Activated naive CD8-positive, alpha-beta T cell treated with anti-CD3 and anti-CD28 coated beads, Interleukin-2, amount 50 U/mL, for 24 hours (primary cell): ENCODE measurements at places on chromosomes 16 and 17.

GRCh38 chr16:2022723-2023091, 3.1 kb downstream of the NPW start:
- no peak for DNase-seq

GRCh38 chr16:89071686-89072547, 21.7 kb upstream of the ACSF3 start:
- no peak for DNase-seq

- DNase-seq = no peak
Measured at GRCh38 chr16:73482310-73482709, 434.4 kb upstream of the ZFHX3 start.

DNA sequence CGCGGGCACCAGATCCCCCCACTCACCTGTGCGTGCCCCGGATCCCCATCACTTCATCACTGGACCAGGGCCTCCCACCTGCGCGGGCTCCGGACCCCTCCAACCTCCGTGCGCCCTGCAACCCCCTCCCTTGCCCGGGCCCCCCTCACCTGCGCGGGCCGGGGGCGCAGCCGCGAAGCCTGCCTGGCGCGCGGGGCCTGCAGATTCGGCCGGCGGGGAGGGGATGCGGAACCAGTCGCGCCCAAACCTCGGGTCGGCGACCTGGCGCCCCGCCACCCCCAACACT, 202 bp downstream of the CEP131 start:
- DNase-seq = no peak

DNA sequence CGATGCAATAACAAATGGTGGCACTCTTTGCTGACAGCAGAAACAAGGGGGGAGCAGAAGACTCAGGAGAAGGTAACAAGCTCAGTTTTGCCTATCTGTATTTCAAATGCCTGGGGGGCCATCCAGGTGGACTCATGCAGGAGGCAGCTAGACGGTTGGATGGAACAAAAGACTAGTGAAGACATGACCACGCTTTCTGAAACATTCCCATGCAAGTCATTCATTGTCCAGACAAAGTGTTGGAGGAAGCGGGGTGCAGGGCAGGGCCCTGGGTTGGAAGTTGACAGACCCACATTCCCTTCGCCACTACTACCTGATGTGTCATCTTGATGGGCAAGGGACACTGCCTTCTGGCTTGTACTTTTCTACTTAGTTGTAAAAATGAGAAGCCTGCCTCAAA, 29.8 kb upstream of the CRYBA1 start:
- DNase-seq = no peak

DNA sequence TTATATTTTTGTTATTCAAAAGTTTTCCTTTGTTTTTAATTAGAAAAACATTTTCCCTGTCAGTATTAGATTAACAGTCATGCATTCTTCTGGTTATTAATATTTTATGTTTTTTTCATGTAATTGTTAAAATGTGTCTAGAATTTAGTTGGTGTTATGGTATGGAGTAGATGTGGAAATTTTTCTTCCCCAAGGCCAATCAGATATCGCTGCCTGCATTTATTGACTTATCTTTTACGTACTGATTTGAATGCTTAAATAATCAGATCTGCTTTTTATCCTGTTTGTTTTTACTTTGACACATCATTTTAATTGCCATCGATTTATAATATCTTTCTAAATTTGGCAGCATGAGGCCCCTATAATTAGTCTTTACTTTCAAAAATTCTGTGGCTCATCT, 13.6 kb downstream of the FTO start:
- DNase-seq = no peak

GRCh38 chr17:19756546-19756945, 8.4 kb upstream of the ALDH3A1 start:
- DNase-seq = no peak

DNA sequence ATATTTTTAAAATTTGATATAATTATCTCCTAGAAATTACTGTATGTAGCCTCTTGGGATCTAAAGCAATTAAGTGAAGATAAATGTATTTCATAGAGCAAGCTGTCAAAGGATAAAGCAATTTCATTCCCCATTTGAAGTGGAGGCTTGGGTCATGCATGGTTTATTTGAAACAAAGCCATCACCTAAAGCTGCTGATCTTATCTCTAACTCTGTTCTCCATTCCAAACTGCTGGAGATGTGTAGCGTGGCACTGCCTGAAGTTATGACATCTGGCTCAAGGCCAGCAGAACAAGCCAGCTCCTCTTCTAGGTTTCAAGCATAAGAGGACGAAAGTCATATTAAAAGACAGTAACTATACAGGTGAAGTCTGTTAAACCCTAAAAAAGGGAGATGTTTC, 83.9 kb downstream of the HIC1 start:
- DNase-seq = no peak

- peak; percentile 81 for DNase-seq
Measured at GRCh38 chr16:1543085-1543896, 9.8 kb downstream of the TMEM204 start.

GRCh38 chr16:82185012-82185411, 15.0 kb upstream of the MPHOSPH6 start:
- no peak for DNase-seq

DNA sequence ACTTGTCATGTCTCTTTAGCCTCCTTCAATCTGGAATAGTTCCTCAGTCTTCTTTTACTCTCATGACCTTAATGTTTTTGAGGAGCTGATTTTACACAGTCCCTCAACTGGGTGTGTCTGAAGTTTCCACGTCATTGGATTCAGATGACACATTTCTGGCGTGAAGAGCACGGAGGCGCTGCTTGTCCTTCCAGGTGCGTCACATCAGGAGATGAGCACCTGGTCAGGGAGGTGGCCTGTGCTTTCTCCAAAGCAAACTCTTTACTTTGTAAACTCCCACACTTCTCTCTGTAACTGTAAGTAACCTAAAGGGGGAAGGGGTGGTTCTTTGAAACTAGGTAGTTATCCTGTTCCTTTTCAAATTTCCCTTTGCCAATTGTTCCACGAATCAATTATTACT, 52.5 kb upstream of the MNT start:
- no peak for DNase-seq

DNA sequence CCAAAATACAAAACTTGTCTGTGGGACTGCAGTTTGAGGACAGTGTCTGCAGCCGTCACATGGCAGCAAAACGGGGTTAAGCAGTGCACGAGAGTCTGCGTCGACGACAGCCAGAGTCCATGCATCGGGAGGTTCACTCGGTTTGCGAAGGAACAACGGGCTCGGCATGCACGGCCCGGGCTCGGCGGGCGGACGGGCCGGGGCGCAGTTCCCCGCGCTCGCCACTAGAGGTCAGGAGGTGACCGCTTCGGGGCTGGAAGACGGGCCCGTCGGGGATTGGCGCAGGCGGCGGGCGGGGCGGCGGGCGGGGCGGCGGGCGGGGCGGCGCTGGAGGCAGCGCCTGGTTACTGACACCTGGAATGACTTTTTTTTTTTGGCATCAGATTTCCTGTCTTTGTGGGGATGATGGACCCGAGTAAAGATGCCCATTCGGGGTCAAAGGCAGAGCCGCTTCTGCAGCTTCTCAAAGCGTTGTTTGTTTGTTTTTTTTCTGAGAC, 6.5 kb downstream of the SCGB1C2 start:
- peak; percentile 90 for DNase-seq

- no peak for DNase-seq
Measured at GRCh38 chr17:30545024-30545423, 67.8 kb downstream of the GOSR1 start.

DNA sequence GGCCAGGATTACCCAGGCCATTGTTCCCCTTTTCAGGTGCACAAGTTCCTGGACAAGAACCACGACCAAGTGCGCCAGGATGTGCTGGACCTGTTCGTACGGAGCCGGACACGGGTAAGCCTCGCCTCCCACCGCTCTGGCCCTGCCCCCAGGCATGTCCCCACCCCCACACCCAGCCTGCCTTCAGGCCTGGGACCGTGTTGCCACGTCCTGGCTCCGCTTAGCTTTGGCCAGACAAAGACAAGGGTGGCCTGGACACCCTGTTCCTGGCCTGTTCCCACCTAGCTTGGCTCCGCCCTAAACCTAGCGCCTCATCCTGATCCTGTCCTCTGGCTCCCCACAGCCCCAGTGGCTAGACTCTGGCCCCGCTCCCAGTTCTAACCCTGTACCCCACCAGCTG, 30.9 kb downstream of the MYO15A start:
- no peak for DNase-seq

GRCh38 chr17:49218941-49219913, 8.7 kb downstream of the ABI3 start:
- DNase-seq = peak; percentile 66

DNA sequence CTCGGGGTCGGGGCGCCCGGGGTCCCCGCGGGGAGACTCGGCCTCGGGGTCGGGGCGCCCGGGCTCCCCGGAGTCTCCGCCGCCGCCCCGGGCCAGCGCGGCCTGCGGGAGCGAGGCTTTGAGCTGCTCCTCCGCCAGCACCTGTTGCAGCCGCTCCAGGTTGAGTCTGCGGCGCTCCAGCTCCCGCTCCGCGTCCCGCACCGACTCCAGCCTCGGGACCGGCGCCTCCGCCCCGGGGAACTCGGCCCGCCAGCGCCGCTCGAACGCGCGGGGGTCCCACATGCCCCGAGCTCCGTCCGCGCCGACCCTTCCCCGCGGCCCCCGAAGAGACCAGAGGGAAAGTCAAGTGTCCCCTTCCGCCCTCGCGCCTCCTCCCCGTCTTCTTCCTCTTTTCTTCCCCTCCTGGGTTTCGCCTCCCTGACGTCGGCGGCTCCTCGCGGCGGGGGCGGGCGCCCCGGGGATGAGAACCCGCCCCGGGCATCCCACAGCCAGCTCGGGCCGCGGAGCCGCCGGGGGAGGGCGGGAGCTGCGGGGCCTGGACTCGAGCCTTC, 40.8 kb upstream of the BHLHA9 start:
- peak; percentile 57 for DNase-seq

- no peak for DNase-seq
Measured at GRCh38 chr17:82050761-82051641, 610 bp downstream of the RFNG start.

GRCh38 chr16:88882358-88883030, 16.0 kb upstream of the PABPN1L start:
- no peak for DNase-seq

GRCh38 chr17:50953831-50954601, 87.9 kb upstream of the TOB1 start:
- DNase-seq = no peak

- no peak for DNase-seq
Measured at GRCh38 chr16:84526794-84527531, 22.5 kb upstream of the MEAK7 start.

DNA sequence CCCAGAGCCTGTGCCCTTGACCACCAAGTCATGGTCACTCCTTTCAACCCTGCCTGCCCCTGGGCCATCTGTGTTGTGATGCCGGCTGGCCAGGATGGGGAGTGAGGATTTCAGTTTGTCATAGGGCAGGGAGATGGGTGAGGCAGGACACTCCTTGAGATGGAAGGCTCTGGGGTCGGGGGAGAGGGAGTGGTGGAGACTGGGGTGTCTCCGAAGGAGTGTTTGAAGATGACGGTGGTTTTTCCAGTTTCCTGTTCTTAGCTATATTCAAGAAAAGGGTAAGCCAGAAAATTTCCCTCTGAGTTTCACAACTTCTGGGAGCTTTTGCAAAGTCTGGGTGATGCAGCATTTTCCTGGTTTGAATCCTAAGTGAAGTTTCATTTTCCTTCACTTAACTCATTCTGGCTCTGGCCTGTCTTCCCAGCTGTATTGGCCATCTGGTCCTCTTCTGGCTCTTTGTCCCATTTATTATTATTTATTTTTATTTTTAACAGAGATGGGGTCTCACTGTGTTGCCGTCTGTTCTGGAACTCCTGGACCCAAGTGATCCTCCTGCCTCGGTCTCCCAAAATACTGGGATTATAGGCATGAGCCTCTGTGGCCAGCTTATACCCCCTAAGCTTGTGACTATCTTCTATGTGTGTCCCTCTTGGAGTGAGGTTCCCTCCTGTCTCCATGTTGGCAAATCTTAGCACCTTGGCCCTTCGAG, 27.7 kb downstream of the ABCC1 start:
- no peak for DNase-seq

GRCh38 chr17:6244796-6245195, 174.6 kb downstream of the WSCD1 start:
- DNase-seq = no peak
